ENCODE measurements at places on chromosomes 6 and 20. TPM values are rescaled to one million over a fixed set of nuclear protein-coding genes. Genes with fewer than 3 reads are reported as not detected.
A peak's percentile ranks its signal among the peaks of the same experiment; 100 is the strongest.

Gene WFDC10B
- not detected for total RNA-seq

GRCh38 chr20:32526541-32526940 is 58.6 kb downstream of the NOL4L start:
- no peaks in the 10 kb centered on the region for H3K4me1 ChIP-seq
- H3K4me3 ChIP-seq: no peak overlapping the region
- no peak overlapping the region for H3K27ac ChIP-seq
- H3K27me3 ChIP-seq: no peaks in the 10 kb centered on the region
- no peaks in the 10 kb centered on the region for H3K36me3 ChIP-seq

GRCh38 chr20:57342829-57343228 is 8.2 kb upstream of the RAE1 start:
- DNase-seq: no peak
- H3K27ac ChIP-seq: no peak overlapping the region
- no peak overlapping the region for H3K4me3 ChIP-seq
- no peaks in the 10 kb centered on the region for H3K36me3 ChIP-seq
- peaks cover 23% of the 10 kb centered on the region for H3K27me3 ChIP-seq

DNA sequence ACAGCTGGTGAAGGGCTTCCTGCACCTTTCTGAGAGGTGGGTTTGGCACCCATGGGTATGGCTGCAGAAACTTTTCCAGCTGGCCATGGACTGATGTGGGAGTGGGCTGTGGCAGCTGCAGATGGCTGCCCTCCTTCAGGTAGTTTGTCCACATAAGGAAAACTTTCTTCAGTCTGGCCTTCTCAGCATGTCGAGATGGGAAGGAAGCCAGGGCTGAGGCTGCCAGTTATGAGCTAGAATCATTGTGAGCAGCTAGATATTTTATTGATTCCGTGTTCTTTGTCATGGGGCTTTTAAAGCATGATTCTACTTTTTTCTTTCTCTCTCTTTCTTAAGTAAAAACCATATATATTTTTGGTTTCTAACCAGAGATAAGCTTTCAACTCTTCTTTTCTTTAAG is 16.6 kb downstream of the NKX2-4 start:
- peaks cover 4% of the 10 kb centered on the region for H3K36me3 ChIP-seq
- H3K27me3 ChIP-seq: no peaks in the 10 kb centered on the region
- peaks cover 3% of the 10 kb centered on the region for H3K4me1 ChIP-seq
- no peak overlapping the region for H3K27ac ChIP-seq
- H3K4me3 ChIP-seq: no peak overlapping the region

- DNase-seq: peak; percentile 8
- no peak overlapping the region for H3K4me3 ChIP-seq
- no peaks in the 10 kb centered on the region for H3K27me3 ChIP-seq
- peaks cover 21% of the 10 kb centered on the region for H3K4me1 ChIP-seq
- no peaks in the 10 kb centered on the region for H3K36me3 ChIP-seq
- peak overlapping the region; percentile 83 for H3K27ac ChIP-seq
Measured at GRCh38 chr6:155528335-155528734, 72.7 kb upstream of the NOX3 start.

Data from endothelial cell of umbilical vein (primary cell).